ENCODE measurements at places on chromosomes 12 and 14.

- no peak for DNase-seq
Observed at GRCh38 chr12:76156726-76157125, 72.2 kb upstream of the NAP1L1 start.

- DNase-seq, result peak; percentile 3
Observed at GRCh38 chr12:116759783-116760621, 21.9 kb downstream of the RNFT2 start.

DNA sequence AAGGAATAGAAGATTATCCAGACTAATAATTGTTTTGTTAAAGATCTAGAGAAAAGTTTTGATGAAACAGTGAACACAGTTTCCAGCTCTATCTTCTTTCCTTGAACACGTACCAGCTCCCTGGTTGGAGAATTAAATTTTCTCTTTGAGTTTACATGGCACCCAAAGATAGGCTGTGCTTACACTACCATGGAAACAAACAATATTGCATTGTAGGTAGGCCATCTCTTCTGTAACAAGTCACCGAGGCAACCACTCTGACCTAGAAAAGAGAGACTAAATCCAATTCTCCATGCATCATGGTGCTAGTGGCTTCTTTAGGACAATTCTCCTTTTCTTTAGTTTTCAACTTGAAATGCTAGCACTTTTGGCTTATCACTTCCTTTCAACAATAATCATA lies 9.9 kb downstream of the BMAL2 start:
- no peak for DNase-seq

DNA sequence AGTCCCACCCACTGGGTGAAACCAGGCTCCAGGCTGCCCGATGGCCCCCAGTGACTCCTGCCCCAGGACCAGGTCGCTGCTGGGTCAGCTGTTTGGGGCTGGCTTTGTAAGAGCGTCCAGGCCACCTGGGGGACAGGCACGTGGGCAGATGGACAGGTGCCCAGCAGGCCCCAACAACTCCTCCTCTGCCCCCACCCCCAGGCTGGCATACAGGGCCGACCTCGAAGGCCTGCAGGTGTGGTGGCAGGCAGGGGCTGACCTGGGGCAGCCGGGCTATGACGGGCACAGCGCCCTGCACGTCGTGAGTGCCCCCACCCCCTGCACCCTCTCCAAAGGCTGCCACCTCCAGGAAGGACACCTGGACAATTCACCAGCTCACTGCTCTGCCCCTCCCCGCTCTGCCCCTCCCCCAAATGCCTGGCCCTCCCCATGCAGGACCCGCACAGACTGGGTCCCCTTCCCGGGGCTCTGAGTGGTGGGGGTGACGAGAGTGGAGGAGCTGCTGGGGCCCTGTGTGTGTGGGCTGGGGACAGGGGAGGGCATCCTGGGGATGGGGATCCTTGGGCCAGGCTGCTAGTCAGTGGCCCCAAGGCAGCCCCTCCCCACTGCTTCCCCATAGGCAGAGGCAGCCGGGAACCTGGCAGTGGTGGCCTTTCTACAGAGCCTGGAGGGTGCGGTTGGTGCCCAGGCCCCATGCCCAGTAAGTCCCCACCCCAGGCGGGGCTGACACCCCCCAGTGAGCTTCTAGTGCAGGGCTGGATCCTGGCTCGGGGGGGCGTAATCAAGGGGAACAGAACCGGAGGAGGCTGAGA lies 26.0 kb downstream of the ASPG start:
- no peak for DNase-seq

DNA sequence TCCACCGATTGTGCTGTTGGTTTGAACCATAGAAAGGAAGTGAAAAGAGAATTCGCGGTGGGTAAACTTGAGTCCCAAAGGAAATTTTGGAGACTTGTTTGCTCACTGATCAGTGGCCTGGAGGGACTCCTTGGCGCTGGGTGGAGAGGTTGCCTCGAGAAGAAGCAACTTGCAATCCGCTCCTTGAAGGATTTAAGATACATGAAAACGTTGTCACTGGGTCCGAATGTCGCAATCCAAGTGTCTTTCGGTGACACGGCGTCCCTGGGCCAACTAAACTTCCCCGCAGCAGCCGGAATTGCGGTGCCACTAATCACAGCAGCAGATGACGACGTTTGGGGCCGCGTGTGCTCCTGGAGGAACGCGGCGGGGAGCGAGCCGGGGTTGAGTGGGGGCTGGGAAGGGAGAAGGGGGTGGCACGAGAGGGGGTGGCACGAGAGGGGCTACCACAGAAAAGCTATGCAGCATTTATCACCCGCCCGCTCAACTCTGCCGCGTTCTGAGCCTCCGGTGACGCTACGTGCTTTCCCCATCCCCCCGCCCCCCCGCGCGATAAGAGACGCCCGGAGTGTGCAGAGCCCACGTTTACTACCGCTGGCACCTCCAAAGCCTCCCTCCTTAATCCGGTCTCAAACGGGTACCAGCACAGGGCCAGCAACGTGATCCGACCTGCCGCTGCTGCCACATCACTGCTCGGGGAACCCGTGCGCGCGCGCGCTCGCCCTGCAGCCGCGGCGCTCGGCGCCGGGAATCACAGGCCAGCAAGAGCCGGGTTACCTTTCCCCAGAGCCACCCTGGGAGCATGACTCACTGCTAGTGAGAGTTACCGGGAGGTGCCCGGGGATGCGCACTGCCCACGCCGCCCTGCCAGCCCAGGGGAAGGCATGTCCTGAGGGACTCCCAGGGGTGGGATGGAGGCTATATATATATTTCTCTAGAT lies 833 bp upstream of the BHLHE41 start:
- no peak for DNase-seq

DNA sequence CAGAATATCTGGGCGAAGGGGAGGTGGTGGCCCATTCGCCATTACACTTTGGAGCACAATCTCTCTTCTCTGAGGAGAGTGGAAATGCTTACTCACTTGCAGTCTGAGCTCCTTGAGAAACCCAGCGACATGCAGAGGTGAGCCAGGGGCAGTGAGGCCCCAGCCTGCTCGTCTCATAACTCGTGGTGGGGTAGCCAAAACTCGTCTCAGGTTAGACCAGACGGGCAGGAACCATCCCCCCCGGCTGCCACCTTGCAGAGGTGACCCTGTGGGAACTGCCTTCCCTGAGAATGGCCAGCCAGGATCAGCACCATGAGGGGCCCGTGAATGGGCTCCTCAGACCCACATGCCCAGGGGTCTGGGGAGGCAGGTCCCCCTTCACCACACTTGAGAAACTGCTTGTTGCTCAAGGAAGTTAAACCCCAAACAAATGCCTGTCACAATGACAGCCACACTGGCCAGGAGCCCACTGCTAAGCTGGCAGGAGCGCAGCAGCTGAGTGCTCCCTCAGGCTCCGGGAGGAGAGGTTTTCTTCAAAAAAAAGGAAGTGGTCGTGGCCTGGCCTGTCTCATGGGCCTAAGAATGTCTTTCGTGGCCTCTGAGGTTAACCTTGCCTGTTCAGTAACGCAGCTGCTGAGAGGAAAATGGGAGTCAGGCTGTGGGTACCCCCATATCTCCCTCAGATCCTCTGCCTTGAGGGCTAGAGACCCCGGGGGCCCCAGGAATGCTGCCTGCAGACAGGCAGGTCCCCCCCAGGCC lies 9.2 kb upstream of the ALDH2 start:
- DNase-seq, result no peak

GRCh38 chr14:22593189-22593588 lies 4.2 kb upstream of the DAD1 start:
- DNase-seq, result no peak

GRCh38 chr12:108712165-108712924 lies 19.0 kb downstream of the CORO1C start:
- DNase-seq, result no peak

DNA sequence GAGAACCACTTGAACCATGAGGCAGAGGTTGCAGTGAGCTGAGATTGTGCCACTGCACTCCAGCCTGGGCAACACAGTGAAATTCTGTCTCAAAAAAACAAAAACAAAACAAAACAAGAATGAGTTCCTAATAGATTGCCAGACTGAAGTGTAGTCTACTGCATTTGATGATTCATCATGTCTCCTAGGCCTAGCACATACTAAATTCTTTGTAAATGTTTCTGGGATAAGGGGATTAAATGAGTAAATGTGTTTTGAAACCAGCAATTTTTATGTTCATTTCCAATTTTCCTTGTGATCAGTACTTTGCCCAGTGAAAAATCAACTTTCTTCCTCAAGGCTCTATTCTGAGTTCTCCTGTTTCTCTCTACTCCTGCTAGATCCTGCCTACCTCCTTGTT lies 2.9 kb upstream of the DYRK2 start:
- DNase-seq, result no peak

DNA sequence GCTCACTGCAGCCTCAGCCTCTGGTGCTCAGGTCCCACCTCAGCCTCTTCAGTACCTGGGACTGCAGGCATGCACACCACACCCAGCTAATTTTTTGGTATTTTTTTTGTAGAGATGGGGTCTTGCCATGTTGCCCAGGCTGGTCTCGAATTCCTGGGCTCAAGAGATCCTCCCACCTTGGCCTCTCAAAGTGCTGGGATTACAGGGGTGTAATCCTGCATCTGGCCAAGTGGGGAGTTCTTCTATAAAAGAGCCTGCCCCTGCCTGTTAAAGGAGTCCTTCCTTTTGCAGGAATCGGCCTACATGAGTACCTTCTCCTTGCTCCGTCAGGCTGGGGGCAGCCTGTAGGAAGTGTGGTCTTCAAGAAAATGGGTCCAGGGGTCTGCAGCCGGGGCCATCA lies 54.1 kb upstream of the RASSF3 start:
- DNase-seq, result no peak

- no peak for DNase-seq
Observed at GRCh38 chr12:114626-115211, 48.2 kb downstream of the IQSEC3 start.

- DNase-seq, result no peak
Observed at GRCh38 chr12:94415066-94415465, 44.6 kb downstream of the CEP83 start.

GRCh38 chr12:57621497-57622292 lies 10.5 kb downstream of the ARHGEF25 start:
- no peak for DNase-seq

- no peak for DNase-seq
Observed at GRCh38 chr14:98350213-98350612, 921.8 kb downstream of the BCL11B start.

GRCh38 chr12:30384976-30385375 lies 310.7 kb downstream of the IPO8 start:
- no peak for DNase-seq

GRCh38 chr14:64198486-64198885 lies 95.7 kb downstream of the ESR2 start:
- DNase-seq, result no peak

DNA sequence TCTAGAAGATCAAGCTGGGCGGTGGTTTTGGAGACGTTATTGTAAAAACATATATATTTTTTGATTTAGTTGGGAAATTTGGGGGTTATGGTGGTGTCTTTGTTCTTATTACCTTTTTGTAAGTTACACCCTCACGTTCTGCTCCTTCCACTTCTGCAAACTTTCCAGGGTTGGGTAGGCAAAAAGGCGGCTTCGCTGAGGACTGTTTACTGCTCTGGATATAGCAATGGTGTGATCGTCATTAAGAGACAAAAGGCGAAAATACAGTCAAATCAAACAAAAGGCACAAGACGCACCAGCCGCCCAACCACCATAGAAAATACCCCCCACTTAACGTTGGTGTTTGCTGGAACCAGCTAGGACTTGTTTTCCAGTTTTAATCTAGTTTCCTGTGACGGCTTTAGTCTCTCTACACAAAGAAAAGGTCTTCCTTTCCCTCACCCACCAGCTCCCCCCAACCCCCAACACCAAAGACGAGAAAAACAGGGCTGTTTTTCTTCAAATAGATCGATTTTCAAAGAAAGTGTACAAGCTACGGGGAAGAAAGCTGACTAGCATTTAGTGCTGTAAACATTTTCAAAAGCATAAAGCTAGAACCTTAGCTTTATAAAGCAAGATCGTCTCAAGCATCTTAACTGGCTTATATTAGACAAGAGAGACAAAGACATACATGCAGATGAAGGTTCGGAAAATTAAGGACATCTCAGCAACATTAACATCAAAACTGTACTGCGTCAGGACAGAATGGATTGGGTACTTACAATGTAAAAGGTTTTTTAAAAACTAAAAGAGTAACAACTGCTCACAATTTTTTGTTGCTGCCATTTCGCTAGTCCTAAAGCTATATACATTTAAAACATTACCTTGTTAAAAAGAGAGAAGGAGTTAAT lies 2.0 kb upstream of the SETD1B start:
- DNase-seq, result no peak

GRCh38 chr12:110379631-110380030 lies 23.9 kb downstream of the ANAPC7 start:
- DNase-seq, result no peak

DNA sequence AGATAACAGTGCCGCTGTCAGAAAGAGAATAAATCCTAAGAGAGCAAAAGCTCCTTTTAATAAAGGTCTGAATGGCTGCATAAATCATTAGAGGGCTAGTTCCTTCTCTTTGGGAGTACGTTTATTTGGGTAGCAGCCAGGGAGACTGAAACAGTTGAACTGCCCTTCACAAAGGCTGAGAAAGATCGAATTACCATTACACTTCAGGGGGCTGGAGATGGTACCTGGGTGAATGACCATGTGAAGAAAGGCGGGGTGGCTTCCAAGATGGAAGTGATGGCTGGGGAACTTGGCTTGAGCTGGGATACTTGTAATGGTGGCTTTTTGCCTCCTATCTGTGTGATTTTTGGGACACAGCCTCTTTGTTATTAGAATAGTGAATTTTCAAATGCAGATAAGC lies 1.7 kb upstream of the FGD4 start:
- no peak for DNase-seq

GRCh38 chr14:93705513-93706156 lies 82.7 kb downstream of the PRIMA1 start:
- DNase-seq, result no peak

GRCh38 chr12:109423392-109423791 lies 53.7 kb downstream of the KCTD10 start:
- DNase-seq, result no peak

DNA sequence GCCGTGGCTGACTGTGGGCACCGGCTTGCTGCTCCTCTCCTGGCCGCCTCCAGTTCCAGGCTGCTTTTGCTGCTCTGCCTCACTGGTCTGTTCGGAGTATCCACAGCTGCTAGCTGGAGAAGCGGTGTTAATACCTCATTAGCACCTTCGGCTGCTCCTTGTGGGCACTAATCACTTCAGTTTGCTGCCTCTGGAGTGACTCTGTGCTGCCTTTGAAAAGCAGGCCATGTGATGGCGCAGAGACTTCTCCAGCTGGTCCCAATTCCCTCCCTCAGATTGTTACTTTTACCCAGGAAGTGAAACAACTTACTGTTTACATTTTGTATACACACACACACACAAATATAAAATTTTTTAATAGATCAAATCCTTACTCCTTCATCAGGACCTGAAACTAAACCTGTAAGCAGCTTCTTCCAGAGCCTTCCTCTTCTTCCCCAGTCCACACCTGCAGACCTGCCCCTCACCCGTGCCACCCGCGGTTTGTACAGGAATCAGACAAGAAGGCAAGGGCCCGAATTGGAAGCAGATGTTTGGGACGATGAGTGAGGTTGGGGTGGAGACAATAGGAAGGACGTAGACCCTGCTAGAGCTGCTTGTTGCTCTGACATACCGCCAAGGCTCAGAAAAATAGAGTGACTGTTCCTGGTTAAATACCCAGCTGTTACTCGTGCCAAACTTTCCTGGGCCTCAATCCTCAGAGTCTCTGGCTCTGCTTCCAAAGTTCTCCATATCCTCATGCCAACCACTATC lies 41.5 kb upstream of the LTBP2 start:
- no peak for DNase-seq
